ENCODE measurements at places on chromosomes 11 and 22.

DNA sequence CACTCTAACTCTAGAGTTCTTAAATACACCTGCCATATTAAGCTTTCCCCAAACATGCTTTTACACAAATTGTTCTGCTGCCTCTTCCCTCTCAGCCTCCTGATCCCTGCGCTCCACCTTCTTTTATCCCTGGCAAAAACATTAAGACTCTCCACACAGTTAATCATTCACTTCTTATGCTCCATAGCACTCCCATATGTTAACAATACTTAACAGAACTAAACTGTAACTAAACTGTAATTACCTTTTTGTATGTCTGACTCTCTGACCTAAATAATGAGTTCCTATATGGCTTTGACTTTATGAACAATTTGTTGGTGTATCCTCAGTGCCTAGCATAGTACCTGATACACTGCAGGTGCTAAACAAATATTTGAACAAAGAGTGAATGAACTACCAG, 71.8 kb downstream of the BTBD10 start:
- DNase-seq, result no peak

GRCh38 chr11:198236-198806, 5.4 kb downstream of the SCGB1C1 start:
- peak; percentile 58 for DNase-seq

- DNase-seq, result no peak
These were observed 446.9 kb upstream of the B3GAT1 start for GRCh38 chr11:134858783-134859480.

GRCh38 chr11:10388101-10388500, 67.0 kb upstream of the AMPD3 start:
- DNase-seq, result no peak

- DNase-seq, result no peak
These were observed at the start of gene PPP6R3 for GRCh38 chr11:68460741-68461574. Gene PPP6R3 (plus strand): TSS chr11:68460752. CDS start chr11:68537665, 76,913 bp downstream.

- no peak for DNase-seq
These were observed 8.9 kb upstream of the ETS1 start for GRCh38 chr11:128596250-128596649.

- DNase-seq, result no peak
These were observed 2.1 kb upstream of the CLCF1 start for GRCh38 chr11:67375320-67376055.

DNA sequence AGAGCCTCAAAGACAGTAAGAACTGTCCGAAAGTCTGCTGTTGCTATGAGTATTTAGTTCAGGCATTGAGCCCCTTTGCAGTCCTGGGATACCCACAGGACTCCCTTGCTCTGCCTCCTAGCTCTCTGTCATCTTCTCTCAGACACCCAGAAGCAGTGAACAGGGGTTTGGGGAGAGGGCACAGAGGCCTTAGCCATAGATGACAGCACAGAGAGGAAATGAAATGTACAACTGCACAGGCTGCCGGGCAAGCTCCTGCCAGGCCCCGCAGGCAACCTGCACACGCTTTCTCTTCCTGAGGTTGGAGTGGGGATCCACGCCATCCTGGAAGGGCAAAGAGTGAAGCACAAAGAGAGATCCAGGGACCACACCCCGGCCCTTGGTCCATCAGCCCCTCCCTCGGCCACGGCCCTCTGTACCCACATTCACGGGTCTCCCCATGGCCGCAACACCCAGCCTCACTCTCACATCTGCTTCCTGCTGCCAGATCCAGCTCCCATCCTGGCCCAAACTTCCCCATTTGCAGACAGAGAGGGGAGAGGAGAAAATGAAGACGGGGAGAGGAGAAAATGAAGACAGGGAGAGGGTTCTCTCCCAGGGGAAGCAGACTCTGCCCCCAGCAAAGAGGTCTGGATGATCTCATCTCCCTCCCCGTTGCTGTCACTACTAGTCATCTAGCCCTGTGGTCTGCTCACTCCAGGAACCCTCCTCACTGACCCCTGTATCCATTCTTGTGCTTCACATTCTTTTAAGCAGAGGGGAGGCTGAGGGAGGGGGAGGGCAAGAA, 40.7 kb downstream of the CD6 start:
- no peak for DNase-seq

DNA sequence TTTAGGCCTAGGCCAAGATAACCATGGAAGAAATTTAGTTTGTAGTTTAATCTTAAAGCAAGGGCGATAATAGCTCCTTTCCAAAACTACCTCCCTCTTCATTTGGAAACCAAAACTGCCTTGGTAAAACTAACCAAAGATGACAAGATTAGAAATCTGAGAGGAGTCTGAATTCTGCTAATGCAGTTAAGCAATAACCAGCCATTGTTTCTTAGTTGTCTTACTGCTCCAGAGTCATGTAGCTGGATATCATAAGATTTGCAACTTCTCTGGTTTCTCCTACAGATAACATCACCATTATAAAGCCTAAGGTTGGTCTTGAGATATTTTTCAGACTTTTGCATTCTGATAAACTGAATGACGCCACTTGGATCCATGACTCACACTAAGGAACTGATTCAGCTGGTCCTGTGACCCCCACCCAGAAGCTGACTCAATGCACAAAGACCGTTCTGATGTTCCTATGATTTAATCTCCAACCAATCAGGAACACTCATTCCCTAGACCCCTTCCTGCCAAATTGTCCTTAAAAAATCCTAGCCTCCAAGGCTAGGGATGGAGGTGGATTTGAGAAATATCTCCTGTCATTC, 200.8 kb downstream of the LUZP2 start:
- DNase-seq, result no peak

Data from heart left ventricle (tissue), 16 donors.